ENCODE measurements at places on chromosomes 4 and X.

DNA sequence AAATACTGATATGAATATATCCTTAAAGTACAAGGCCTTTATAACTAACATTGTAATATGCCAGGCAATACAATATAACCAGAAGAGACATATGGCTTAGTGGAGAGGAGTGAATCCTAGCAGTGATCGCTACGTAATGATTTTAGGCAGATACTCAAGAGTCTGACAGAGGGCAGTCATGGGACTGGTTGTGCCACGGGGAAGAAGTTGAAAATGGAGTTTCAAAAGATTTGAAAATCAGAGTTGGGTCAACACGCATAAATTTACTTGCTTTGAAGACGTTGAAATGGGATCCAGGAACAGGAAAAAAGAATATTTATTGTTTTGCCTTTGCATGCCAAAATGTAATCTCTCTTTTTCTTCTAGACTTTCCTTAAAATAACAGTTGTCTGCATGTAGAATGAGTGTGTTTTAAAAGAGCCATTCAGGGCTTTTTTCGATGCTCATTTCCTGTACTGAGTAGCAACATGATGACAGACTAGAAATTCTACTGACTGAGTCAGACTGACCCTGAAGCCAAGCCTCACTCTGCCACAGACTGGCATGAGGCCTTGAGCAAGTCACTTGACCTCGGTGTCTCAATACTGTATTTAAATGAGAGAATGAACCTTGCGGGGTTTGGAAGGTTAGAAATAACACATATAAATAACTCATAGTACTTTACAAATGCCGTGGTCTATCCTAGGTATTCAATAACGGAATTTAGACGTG lies 8.1 kb upstream of the SMS start:
- DNase-seq: no peak

- no peak for DNase-seq
These were observed 16.8 kb upstream of the NAT8L start for GRCh38 chr4:2042204-2042946.

GRCh38 chr4:53813998-53814397 lies 222.7 kb upstream of the LNX1 start:
- DNase-seq: no peak

- DNase-seq: no peak
These were observed 85.8 kb downstream of the CXXC4 start for GRCh38 chr4:104408878-104409277.

DNA sequence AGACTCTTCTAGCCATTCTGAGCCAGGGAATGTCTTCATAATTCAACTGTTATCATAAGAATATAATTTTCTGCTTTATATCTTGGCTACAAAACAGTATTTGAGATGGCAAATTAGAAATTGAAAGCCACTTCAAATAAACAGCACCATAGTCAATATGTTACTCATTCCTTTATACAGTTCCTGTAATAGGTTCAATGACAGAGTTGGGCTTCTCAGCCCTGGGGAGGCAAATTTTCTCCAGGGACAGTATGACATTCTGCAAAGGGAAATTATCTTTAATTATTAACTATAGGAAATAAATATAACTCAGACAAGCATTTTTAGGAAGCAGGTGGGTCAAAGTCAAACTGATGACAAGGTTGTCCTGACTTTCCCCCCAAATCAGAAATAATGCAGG lies 71.9 kb upstream of the RPS6KA6 start:
- DNase-seq: no peak

- DNase-seq: no peak
These were observed 182.7 kb upstream of the PCDH7 start for GRCh38 chr4:30537456-30537855.

DNA sequence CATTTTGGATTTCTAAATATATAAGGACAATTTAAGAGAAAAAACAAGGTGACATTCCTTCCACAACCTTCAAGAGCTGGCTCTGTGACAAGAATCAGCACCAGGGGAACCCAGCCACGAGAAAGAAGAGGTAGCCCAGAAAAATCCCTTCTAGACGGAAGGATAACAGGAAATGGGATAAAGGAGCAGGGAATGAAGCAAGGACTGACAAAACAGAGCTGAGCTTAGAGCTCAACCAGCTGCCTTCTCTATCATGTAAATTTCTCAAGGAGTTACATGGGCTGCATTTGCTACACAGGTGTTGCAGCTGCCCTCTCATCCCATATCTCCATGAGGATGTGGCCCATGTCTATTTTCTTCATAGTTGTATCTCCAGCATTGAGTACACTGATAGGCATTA lies 154.2 kb upstream of the PRDX4 start:
- DNase-seq: no peak

DNA sequence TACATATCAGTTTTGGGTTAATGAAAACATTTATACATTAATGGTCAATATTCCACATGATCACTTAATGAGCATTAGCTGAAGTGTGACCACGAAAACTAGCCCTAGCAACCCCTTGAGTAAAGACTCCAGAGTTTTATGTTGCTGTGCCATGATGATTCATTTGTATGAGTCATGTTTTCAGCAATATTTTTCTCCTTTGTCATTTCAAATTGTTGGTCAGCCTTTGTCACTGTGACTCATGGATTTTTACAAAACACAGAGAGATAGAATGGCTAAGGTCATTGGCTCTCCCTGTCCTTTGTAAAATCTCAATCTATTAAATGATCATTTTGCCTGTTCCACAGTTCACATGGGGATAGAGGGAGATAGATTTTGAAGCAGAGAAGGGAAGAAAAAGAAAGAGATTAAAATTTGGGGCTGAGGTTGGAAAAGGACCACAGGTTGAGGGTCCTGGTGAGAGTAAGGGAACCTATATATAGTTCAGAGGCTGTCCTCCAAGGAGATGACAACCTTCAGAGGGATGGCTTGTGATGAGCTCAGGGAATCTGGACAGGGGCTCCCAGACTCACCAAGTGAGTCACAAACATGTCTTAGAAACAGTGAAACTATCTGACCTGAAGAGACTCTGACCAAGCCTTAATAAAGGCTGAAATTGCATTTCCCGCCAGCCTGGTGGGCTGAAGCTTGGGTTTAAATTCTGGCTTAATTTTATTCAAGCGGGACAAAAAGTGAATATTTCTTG lies 25.6 kb downstream of the NR0B1 start:
- DNase-seq: no peak

DNA sequence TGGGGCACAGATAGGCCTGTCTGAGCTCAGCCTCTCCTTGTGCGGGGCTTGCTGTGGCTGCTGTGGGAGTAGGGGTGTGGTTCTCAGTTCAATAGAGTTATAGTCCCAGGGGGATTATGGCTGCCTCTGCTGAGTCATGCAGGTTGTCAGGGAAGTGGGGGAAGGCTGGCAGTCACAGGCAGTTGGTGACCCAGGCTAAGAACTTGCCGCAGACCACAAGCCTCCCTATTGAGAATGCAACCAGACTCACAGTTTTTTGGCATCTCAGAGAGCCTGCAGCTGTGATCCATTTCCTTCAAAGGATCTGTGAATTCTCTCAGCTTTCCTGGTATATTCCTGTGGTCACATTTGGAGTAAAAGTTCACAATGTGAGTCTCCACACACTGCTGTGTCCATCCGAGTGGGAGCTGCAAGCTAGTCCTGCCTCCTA lies 364.9 kb downstream of the ZNF674 start:
- no peak for DNase-seq

GRCh38 chr4:86523333-86523732 lies 70.8 kb upstream of the PTPN13 start:
- no peak for DNase-seq

DNA sequence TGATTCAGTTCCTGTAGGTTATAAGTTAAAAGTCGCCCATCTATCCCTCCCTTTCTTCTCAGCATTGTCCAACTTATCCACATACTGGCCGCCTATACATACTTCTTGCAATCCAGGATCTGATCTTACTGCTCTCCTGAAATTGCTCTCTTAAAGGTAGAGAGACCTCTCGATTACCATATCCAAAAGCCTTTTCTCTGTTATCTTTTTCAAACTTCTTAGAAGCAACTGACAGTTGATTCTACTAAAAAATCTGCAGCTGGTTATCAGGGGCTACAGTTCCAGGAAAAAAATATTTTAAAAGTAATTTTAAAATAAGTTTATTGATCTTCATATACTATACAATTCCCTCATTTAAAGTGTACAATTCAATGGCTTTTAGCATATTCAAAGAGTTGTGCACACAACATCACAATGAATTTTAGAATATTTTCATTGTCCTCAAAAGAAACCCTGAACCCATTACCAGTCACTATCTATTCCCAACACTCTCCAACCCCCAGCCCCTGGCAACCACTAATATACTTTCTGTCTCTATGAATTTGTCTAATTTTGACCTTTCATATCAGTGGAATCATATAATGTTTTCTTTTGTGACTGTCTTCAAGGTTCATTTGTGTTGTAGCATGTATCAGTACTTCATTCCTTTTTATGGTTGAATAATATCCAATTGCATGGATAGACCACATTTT lies 102.0 kb downstream of the HDAC8 start:
- no peak for DNase-seq

GRCh38 chr4:76989391-76990061 lies 40.0 kb downstream of the SEPTIN11 start:
- DNase-seq: no peak

- DNase-seq: no peak
These were observed 49.3 kb downstream of the MRPL1 start for GRCh38 chr4:77911842-77912450.

- DNase-seq: no peak
These were observed 113.6 kb upstream of the TEX13C start for GRCh38 chrX:125205918-125206665.

- no peak for DNase-seq
These were observed 71.7 kb downstream of the APBB2 start for GRCh38 chr4:41142376-41143310.

- no peak for DNase-seq
These were observed 52.8 kb downstream of the RBM47 start for GRCh38 chr4:40576651-40577480.

DNA sequence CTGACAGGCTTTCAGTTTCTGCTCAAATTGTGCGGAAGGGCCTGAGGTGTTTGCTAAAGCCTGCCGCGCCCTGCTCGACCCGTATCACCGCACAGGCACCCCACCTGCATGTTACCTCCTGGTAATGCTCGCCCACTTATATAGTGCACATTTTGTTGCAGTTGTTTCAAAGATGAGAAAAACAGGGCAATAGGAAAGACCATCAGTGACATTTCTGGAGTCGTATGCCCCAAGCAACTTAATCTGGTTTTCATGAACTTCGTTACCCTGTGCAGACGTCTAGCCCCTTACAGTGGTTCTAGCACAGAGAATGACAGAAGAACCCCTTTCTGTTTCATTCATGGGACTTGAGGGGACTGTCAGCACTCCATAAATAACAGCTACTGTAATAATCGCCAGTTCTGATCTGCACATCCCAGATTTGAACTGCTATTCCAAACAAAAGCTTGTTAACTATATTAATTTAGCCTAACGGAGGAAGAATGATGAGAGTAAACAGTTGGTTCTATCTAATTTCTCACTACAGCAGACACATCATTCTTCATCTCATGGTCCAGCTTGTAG lies 940 bp upstream of the DCTD start:
- no peak for DNase-seq

GRCh38 chr4:44623676-44624075 lies 27.7 kb downstream of the YIPF7 start:
- DNase-seq: no peak

GRCh38 chr4:37441231-37442061 lies 196.9 kb downstream of the NWD2 start:
- DNase-seq: no peak

DNA sequence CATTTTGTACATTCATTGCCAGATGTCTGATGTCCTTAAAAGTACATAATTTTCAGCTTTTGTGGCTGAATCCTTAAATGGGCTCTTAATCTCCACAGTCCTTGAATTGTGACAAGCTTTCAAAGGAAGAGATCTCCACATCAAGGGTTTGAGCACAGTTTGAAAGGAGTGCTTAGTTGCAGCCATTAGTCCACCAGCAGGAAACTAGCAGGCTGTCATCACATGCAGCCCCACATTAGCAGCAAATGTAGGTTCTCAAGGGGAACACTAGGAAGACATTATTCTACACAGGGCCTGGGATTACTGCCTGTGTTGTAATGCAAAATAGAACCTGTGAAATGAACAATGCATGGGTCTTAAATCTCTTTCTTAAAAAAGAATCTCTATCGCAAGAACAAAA lies 173.2 kb downstream of the CBLL2 start:
- no peak for DNase-seq

Data from stimulated activated CD4-positive, alpha-beta T cell treated with anti-CD3 and anti-CD28 coated beads, TNF-alpha, amount 100 ng/mL, for 1 hour (primary cell).